Anterior cingulate cortex (tissue), 58 donors: ENCODE measurements at places on chromosomes 5 and 9.
A peak's percentile ranks its signal among the peaks of the same experiment; 100 is the strongest.

DNA sequence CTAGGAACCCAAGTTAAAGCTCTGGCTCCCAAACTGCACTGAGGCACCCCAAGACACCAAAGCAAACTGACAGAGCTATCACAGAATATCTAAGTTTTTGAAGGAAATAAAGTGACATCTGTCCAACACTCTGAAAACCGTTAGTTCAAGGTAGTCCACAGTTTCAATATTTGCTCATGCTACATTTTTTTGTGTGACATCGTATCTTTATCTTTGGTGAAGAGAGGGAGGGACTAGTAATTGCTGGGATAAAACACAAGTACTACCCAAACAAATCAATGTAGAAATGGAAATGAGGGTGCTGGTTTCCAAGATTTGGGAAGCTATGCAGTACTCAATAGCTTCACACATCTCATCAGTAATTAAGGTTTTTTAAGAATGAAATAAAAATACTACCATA lies 20.6 kb downstream of the LIFR start:
- no peak for DNase-seq

GRCh38 chr5:32833127-32833526 lies 122.0 kb downstream of the NPR3 start:
- no peak for DNase-seq

GRCh38 chr5:41457094-41457493 lies 53.3 kb downstream of the PLCXD3 start:
- DNase-seq, result no peak

- DNase-seq, result peak; percentile 15
Measured at GRCh38 chr9:87678650-87679355, 47.1 kb upstream of the CTSL start.

DNA sequence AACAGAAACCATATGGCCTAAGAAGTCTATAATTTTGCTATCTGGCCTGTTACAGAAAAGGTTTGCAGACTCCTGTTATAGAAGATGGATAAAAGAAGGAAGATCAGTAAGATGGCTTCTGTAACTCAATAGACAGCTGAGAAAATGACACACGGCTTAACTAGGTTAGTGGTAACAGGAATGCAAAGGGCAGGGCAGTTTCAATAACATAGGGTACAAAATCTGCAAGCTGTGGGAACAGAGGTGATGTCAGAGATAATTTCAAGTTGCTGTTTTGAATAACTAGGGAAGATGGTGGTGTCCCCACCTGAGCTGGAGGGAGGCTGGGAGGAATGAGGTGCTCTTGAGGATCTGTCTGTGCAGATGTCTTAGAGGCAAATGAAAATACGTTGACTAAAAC lies 106.5 kb downstream of the GLIS3 start:
- DNase-seq, result no peak

DNA sequence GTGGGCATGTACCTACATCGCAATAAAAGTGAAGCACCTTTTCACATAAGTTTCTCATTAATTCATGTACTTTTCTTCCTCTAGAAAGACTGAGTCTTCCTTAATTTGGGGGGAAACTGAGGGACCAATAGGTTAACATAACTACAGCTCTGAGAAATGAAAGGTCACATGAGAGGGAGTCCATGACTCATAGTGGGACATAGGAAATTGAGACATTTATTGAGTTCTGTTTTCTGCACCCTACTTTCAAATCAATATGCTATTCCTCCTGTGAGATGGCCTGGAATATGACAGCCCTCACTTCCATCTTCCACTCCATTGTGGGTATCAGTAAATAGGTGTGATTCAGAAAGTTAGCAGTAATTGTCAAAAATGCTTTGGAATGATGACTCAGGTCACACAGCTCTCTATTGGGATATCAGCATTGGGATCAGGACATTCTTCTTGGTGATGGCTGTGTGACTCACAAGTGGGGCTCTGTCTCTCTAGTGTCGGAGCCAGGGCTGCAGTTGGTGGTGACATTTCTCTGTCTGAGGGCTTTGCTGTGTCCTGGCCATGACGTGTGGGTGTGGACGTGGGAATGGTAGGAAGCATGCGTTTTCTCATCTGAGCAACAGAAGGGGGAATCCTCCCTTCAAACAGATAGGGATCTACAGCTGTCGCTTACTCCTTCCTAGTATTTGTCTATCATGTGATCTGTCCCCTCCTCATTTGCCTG lies 125.0 kb downstream of the TRIO start:
- no peak for DNase-seq

DNA sequence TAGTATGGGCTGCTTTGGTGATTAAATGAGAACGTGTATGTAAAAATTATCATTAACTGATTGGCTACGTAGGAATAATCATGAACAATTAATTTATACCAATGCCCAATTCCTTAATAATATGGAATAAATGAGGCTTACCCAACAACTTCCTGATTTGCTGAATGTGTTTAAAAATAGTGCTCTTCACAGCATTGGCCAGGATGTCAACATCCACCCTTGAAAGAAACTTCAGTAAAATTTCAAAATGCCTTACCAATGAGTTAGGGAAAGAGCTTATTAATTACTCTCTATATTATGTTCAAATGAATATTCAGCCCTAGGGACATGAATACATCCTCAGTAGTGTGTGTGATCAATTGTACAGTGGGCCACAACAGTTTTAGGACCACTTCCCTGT lies 401.4 kb downstream of the PSAT1 start:
- DNase-seq, result no peak

DNA sequence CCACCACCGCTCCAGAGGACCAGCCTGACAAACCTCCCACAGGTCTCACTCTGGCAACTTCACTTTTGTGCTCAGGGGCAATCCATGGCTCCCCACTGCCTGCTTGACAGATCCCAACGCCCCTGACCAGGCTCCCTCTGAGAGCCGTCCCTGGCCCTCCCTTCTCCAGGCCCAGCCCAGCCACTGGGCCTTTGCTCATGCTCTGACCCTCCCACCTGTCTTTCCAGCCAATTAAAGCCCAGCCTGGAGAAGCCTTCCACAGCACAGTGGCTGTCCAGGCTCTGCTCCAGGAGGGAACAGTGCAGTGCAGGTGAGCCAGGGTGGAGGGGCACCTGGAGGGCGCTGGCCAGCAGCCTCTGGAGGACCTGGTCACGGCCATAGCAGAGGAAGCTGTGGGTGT lies 3.3 kb downstream of the ENTPD2 start:
- no peak for DNase-seq

DNA sequence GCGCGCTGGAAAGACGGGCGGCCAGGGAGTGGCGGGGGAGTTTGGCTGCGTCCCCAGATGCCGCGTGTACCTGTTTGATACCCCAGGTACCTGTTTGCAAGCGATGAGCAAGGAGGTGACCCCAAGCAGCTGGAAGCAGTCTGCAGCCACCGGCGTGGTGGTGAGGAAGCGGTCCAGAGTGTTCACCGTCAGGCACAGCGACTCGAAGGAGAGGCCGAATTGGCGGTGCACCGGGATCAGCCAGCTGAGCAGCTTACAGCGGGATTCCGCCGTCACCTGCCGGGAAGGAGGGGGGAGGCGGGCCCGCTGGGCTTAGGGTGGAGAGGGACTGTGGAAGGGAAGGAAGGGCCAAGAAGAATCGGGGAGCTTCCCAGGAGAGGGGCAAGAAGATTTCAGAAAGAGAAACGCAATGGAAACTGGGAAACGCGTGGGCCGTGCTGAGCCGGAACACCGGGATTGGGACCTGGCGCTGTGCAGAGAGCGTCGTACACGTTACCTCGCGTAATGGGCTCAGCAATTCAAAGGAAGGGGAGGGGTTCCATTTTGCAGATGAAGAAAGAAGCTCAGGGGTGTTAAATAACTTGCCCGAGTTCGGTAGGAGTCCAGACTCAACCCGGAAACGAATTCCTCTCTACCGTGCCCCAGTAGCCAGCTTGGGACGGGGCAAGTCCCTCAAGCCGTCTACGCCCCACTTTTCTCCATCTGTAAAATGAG lies 980 bp downstream of the CCNO start:
- no peak for DNase-seq

GRCh38 chr9:104269996-104270963 lies 176.2 kb downstream of the SMC2 start:
- DNase-seq, result no peak

DNA sequence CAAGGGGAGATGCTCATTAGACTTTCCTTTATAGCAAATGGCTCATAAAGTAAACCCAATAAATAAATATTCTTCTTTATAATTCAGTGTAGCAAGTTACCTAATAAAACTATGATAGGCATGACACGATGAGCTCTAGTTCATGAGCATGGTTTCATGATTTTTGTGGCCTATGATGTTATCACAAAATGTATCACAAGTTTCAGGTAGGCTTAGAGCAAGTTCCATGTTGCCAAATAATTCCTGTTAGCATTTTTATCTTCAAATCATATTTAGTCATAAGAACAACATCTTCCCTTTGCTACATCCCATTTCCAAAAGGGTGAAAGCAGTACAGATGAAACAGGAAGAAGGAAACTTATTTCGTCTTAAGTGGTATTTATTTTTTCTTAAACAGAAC lies 200.2 kb downstream of the ENC1 start:
- no peak for DNase-seq
